MG63 (cell line): ENCODE measurements at places on chromosomes 6 and 20. TPM values are rescaled to one million over a fixed set of nuclear protein-coding genes. Genes with fewer than 3 reads are reported as not detected.

GRCh38 chr6:14277405-14277930 lies 159.9 kb downstream of the CD83 start:
- no peak for DNase-seq

DNA sequence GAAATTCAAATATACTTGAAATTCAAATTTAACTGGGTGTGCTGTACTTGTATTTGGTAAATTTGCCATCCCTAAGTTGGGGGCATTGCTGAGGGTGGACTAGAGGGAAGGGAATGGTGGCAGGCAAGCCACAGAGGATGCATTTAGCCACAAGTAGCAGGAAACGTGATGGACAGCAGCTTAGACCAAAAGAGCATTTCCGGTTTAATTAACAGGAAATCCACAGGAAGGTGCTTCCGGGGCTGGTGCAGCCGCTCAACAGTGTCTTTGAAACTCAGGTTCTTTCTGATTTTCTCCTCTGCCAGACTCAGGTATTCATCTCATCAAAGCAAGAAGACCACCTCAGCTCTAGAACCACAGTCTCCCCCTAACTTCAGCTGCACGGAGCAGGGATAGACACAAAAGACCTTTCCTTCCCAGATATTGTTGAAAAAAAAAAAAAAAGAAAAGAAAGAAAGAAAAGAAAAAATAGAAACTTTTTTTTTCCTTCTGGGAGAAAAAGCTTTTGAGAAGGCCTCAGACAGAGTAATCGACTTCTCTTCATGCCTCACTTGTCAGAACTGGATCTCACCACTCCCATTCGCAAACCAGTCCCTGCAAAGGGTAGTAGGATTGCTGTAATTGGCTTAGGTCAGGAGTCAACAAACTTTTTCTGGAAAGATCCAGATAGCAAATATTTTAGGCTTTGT lies 8.0 kb upstream of the BCAS1 start:
- DNase-seq: no peak

DNA sequence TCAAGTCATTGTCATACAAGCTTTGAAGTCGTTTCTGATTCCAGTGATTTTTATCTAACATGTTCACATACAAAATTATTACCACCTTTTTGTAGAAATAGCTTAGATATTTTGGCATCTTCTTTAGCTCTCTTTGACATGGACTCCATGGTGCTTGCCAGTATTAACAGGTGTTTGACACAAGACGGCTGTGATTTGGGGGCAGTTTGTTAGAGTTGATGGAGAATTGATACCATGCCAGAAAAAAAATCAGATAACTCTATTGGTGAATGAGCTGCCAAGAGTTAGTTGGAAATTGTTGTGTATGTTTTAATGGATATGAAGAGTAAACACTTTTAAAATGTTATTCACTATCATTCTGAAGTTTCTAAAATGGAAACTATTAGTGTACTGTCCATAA lies 146.6 kb upstream of the LAMP5 start:
- no peak for DNase-seq

DNA sequence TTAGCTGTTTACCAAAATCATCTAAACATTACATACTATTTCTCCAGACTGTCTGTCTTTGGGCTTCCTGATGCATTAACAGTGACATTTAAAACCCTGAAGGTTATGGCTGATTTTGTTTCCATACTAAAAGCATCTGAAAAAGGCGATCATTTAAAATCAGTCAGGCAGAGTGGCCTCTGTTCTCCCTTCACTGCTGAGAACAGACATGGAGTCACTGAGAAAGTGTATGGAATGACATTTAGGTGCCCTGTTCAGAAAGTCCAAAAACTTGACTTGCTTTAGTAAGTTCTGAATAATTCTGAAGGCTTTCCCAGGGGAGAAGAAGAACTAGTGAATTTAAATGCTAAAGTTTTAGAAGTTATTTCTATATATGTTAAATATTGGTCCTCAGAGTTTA lies 83.0 kb downstream of the MAP7 start:
- DNase-seq: no peak

SYNE1 gene
- 10.8 and 52.5 TPM in 2 replicates for total RNA-seq

DNA sequence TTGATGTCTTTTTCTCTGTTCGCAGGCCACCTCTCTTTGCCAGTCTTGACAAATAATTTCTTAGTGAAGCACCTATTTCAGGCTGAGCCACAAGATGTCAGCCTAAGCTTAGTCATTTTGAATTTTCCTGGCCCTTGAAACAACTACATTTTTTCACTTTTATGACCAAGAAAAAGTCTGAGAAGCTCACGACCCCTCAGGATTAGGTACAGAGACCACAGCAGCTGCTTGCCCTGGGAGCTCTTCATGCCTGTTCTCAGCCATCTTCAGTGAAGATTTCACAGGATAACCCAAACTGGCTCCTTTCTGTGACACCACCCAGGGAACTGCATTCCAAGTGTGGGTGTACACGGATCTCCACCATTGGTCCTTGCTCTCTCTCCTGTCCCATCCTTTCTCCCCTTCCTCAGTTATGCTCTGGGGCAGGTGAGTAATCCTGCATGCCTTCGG lies 38.4 kb upstream of the SPTLC3 start:
- DNase-seq: no peak

SIRPB2 gene
- not detected in 2 replicates for total RNA-seq

HLA-DQA1 gene
- not detected in 2 replicates for total RNA-seq

- DNase-seq: no peak
These were observed 10.4 kb upstream of the PLCB1 start for GRCh38 chr20:8121666-8122065.
